ENCODE measurements at places on chromosomes 3 and 15.

DNA sequence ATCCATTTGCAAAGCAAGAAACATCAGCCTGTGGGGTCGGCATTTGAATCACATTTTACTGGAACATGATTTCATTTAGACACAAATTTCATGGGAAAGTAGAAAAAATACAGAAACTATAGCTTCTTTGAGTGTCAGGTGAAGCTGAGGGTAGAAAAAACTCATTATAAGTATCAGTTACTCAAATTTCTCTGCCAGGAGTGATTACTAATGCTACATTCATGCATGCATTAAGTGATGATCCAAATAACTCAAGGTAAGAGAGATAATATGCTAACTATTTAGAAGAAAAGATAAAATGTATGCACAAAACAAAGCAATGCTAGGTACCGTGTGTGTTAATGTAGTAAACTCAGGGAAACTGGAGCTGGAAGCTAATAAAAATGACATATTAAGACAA lies 406.0 kb downstream of the GAP43 start:
- DNase-seq: no peak

DNA sequence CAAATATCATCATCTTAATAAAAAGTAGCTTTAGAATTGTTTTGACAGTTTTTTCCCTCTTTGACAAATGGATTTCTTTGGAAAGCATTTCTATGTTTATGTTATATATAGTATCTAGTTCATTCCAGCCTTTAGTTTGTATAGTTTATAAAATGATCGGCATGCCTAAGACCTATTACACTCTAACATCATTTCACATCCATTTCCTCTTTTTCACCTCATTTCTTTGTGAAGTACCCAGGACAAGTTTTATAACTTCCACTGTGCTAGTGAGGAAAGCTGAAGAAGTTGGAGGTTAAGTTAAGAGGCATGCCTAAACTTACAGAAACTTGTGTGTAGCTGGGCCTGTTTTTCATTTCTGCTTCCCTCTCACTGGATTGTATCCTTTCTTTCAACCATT lies 178.4 kb downstream of the TP63 start:
- DNase-seq: no peak

- DNase-seq: no peak
Observed at GRCh38 chr3:106276755-106277612, 408.2 kb upstream of the CBLB start.

DNA sequence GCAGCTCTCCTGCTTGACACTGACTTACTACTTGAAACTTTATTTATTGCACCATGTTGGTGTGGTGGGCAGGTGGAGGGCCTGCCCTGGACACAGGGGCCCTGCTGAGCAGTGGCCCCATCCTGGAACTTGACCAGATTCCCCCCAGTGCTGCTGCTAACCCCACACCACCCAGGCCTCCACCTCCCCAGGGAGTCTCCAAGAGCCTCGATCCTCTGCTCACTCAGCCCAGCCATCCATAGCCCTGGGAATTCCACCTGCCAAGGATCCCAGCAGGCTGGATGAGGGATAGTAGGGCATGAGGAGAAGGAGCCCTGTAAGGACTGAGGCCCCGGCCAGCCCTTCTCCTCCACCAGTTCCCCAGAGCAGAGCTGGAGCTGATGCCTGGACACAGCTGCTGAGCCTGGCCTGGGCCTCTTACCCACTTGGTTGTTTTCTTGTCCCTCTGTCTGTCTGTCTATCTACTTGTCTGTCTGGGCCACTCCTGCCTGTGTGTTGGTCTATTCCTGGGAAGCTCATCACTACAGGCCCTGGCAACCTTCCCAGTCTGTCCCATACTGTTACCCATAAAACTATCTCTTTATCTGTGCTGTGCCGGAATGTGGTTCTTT lies 2.8 kb downstream of the CHAC1 start:
- no peak for DNase-seq

DNA sequence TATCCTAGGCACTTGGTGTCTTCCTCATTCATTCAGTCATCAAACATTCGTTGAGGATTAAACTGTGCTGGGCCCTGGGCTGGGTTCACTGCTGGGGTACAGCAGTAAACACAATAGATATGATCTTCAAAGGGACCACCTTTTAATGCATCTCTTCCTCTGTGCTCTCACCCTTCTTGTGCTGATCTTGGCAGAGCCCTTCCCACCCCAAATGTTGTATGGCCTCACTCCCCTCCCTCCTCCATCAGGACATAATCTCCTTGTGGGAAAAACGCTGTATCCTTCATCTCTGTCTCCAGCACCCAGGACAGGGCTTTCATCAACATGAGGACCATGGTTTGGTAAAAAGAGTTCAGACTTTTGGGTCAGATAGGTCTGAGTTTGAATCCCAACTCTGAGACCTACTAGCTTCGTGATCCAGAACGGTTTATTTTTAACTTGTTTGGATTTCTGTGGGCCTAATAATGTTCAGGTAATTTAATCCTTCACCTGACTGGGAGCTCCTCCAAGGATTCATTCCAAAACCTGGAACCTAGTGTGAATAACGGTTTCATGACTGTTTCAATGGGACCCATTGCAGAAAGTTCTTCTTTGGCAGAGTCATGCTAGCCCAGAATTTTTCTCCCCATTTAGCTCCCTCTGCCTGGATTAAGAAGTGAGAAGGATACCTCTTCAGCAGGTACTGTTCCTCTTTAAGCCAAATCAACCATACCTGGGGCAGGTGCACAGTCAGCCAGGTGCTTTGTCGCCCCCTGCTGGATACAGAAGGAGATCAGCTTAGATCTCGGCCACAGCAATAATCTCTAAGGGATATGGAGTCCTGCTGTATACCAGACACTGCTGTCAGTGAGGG lies 5.2 kb upstream of the WNT7A start:
- no peak for DNase-seq

DNA sequence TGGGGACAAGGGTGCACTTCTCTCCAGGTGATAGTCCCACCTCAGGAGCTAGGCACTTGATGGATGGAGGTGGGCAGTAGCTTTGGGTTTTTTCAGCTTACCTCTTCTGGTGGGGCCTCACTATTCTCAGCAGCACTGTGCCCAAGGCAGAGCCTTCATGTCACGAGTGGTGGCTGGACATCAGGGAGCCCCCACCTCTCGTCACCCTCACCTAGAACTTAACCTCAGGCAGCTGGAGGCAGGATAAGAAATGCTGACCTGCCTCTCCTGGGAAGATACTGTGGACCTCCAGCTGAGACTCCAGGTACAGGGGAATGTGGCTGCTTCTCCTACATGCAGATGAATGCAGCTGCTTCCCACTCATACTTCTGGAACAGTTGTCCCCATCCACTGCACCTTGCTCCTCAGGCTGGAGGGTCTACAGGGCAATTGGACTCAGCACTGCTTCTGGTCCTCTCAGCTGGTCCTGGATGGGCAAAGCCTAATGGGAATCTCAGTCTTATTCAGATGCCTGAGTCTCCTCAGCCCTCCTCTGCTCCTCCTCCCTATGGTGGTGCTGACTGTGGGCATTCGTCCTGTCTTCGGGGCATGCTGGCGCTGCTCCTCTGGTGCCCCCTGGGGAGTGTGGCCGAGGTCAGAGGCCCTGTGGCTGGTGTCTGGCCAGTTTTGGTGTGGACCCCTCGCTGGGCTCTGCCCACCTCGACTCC lies 129.9 kb downstream of the KLF13 start:
- no peak for DNase-seq

- no peak for DNase-seq
Observed at GRCh38 chr3:12034440-12034839, 30.3 kb downstream of the SYN2 start.

DNA sequence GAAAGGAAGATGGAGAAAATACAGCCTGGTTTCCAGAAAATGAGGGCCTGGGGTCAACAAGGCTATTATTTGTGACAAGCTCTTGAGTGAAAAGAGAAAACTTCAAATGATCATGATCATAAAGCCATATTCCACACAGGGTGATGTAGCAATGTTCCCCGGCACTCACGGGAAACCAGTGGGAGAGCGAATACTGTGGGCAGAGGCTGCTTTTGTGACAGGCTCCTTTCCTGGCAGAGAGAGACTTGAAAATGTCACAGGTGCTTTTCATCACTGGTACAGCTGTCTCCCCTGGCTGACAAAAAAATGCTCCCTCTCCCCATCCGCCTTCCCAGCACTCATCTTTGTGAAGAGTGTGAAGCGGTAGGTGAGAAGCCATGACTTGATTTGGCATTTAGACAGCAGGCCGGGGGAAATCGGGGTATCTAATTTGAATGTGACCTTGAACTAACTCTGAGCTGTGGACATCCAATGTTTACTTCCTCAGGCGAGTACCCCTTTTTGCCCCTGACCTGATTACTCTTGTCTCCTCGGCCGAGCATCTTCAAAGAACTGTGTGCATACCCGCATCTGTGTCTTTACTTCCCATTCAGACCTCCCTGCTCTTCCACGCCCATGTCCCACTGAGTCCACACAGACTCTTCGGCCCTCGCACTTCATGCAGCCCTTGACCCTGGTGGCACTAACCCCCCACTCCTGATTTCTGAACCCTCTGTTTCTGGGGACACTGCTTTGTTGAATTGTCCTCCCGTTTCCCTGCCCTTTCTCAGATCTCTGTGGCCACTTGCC lies 23.2 kb downstream of the CA12 start:
- no peak for DNase-seq

- DNase-seq: no peak
Observed at GRCh38 chr3:13023235-13023970, 49.8 kb downstream of the IQSEC1 start.

- DNase-seq: peak; percentile 32
Observed at GRCh38 chr3:55746808-55747413, 259.8 kb upstream of the WNT5A start.

GRCh38 chr3:42300013-42300412 lies 34.0 kb upstream of the CCK start:
- peak; percentile 27 for DNase-seq

DNA sequence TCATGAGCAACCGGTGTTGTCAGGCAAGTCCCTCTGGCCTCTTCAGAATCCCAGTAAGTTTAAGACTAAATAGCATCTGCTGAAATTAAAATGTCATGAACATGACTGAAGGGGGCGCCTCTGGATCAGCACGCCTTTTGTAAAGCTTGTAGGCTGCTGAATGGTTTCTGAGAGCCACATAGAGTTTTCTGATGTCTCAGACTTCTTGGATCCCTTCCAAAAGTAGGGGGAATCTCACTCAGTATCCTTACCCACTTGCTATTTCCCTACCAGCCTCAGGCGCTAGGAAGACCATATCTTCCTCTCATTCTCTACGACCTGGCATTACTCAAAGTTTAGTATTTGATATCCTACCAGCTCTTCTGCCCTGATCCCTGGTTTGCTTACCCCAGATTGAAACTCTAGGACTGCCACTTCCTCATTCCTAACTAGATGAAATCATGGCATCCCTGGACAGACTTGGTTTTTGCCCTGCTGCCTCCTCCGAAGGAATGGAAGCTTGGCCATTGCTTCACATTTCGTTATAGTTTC lies 62.7 kb upstream of the CD47 start:
- peak; percentile 42 for DNase-seq

GRCh38 chr3:125001557-125002413 lies 54.0 kb downstream of the HEG1 start:
- no peak for DNase-seq

- peak; percentile 72 for DNase-seq
Observed at GRCh38 chr3:99862208-99862607, 44.5 kb downstream of the CMSS1 start.

DNA sequence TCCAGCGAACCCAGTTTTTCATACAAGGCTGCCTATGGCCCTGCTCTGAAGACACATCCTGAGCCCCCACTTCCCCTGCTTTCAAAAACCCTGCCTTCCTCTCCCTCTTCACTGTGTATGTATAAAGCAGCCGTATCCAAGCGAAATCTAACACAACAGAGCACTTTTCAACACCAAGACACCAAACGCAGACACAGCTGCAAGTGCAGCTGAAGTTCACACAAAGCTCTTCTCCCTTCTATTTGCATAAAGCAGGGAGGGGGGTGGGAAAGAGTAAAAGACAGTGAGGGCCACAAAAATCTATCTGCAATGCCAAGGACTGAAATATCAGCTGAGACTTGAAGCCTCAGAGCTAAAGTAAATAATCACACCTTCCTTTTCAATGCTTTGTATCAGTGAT lies 35.1 kb upstream of the CSPG5 start:
- DNase-seq: no peak

DNA sequence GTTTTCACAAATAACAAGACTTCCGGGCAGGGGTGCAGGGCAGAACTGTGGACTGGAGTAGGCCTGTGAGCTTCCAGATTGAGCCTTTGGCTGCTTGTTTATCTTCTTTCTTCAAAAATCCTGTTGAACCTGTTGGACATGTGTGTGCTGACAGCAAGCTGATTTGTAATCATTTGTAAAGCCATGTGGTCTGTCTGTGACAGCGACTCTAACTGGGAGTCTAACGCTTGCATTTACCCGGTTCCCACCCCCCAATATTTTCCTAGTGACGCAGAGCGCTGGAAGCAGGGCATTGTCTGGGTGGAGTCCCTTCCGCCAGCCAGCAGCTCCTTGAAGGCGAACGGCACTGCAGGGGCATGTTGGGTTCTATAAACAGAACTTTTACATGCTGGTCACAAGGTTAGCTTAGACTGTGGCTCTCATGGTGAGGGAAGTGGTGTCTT lies 85.7 kb upstream of the MYZAP start:
- peak; percentile 57 for DNase-seq

- DNase-seq: no peak
Observed at GRCh38 chr3:65093641-65094040, 405.8 kb upstream of the ADAMTS9 start.

GRCh38 chr15:52804526-52805081 lies 14.5 kb upstream of the ONECUT1 start:
- no peak for DNase-seq

DNA sequence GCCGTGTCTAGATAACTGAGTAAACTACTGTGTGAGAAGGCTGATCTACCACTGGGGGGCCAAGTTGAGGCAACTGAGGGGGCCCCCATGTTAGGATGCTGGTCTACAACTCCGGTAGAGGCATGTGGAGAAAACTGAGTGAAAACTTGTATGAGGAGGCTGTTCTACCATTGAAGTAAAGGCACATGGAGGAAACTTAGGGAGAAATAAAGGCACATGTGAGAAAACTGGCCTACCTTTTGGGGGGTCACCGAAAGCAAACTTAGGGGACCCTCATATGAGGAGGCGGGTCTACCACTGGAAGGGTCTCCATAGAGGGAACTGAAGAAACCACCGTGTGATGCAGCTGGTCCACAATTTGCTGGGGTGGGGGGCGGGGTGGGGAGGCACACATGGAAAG lies 155.2 kb downstream of the FBLN2 start:
- no peak for DNase-seq

- no peak for DNase-seq
Observed at GRCh38 chr15:56982987-56983386, 64.5 kb downstream of the TCF12 start.

All from AG10803 (cell line).